ENCODE measurements at places on chromosomes 1 and 21.

DNA sequence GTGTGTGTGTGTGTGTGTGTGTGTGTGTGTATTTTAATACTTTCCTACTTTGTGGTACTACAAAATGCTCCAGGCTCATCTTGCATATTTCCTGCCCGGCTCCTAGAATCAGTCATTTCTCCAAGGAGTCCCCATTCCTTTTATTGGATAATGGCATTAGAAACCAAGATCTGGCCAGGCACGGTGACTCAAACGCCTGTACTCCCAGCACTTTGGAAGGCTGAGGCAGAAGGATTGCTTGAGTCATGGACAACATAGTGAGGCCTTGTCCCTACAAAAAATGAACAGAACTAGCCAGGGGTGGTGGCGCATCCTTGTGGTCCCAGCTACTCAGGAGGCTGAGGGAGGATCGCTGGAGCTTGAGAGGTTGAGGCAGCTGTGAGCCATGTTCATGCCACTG is 20.3 kb downstream of the EPB41 start:
- peak; percentile 6 for DNase-seq

GRCh38 chr21:27772816-27773215 is 805.9 kb upstream of the ADAMTS5 start:
- no peak for DNase-seq

DNA sequence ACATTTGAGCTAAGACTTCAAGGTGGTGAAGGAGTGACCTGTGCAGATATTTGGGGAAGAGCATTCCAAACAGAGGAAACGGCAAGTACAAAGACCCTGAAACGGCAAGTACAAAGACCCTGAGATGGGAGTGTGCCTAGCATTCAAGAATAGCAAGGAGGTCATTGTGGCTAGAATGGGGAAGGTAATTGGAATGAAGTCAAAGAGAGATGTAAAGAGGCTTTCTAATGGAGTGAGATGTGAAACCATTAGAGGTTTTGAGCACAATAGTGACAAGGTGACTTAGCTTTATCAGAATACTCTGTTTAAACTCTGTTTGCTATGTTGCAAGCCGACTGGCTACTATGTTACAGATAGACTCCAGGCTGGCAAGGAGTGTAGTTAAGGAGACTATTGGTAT is 4.4 kb downstream of the CDC7 start:
- DNase-seq = no peak

DNA sequence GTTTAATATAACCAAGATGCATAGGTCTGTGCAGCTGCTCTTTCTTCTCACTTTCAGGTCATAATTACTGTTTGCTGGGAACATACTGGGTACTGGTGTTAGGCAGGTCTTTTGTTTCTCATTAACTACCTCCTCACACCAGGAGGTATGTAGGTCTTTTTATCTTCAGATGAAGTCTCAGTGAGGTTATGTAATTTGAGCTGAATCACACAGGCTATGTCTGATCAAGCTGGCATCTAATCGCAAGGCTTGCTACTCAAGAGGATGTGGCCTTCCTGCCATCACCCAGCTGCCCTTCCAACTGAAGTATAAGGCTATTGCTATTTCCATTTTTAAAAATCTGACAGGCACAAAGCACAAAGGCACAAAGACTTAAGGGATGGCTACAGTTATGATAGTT is 96.4 kb downstream of the RUNX1 start:
- no peak for DNase-seq

DNA sequence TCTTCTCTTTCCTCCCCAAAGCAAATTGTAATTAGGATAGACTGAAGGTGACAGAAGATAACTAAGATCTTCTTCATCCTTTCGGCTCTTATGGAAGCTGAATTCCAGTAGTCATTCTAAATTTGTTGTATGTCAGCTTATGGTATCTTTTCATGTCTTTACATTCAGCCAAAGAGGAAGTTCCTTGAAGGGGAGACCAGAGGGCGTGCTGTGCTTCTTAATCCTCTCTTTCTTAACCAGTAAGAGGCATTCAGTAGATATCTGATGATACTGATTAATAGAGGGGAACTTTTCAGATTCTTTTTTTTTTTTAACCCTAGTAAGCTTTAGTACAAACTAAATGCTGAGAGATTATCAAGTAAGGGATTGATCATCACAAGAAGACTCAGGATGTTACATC is 102.3 kb downstream of the OSBPL9 start:
- DNase-seq = no peak

GRCh38 chr1:16628361-16629111 is 15.2 kb upstream of the NBPF1 start:
- DNase-seq = no peak

DNA sequence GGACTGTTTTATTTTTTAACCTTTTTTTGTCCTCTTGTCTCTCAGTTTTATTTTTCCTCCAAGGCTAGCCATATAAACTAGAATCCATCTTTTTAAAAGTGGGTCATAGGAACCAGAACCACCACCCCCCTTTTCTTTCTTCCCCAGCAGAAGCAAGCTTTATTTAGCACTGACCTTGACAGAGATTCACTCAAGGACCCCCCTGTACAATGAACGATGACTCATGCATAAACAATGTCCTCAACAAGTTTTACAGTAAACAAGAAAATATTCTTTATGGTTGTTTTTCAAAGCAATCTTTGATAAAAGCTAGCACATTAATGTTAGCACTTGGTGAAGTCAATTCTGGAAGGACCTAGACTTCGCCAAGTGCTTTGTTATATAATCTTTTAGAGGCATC is 14.1 kb downstream of the PKN2 start:
- DNase-seq = peak; percentile 76

- DNase-seq = no peak
Measured at GRCh38 chr1:93712741-93713140, 31.1 kb upstream of the BCAR3 start.

DNA sequence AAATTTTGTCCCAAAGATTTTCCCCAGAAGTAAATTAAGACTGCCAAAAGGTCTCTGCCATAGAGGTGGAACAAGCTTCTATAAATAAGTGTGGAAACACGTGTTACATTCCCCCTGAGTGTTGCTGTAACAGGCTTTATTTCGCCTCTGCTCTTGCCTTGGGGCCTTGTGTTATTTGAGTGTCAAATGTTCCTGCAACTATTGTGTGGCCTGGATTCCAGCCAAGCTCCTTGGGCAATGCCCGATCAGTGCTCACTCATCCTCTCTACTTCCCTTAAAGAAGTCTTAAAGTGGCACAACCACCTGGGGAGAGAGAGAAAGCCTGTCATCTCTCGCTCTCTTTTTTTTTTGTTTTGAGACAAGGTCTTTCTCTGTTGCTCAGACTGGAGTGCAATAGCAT is 156.7 kb downstream of the NR5A2 start:
- DNase-seq = peak; percentile 70

DNA sequence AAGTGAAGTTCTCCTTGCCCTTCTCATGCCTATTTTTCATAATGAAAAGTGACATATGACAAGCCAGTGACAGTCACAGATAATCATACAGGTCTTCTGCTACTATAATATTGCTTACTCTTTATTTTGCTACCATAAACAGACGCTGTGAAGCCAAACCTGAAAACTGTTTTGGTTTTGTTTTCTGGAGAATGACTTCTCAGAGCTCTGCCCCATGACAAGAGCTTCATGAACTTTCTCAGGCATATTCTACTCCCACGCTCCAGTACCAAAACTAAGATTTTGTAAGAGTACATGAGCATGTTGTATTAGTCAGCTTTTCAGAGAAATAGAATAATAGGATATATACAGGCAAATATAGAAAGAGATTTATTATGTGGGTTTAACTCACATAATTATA is 64.3 kb upstream of the VTCN1 start:
- no peak for DNase-seq

GRCh38 chr1:163173121-163173520 is 29.6 kb downstream of the RGS5 start:
- peak; percentile 55 for DNase-seq

- peak; percentile 79 for DNase-seq
Measured at GRCh38 chr1:14742181-14742980, 143.9 kb downstream of the KAZN start.

GRCh38 chr21:25170681-25171080 is 436.6 kb downstream of the MRPL39 start:
- peak; percentile 25 for DNase-seq

- DNase-seq = peak; percentile 71
Measured at GRCh38 chr1:219385787-219386427, 212.2 kb downstream of the LYPLAL1 start.

GRCh38 chr1:188642704-188643103 is 1814.0 kb downstream of the PLA2G4A start:
- no peak for DNase-seq
